ENCODE measurements at places on chromosomes 6 and 20.

DNA sequence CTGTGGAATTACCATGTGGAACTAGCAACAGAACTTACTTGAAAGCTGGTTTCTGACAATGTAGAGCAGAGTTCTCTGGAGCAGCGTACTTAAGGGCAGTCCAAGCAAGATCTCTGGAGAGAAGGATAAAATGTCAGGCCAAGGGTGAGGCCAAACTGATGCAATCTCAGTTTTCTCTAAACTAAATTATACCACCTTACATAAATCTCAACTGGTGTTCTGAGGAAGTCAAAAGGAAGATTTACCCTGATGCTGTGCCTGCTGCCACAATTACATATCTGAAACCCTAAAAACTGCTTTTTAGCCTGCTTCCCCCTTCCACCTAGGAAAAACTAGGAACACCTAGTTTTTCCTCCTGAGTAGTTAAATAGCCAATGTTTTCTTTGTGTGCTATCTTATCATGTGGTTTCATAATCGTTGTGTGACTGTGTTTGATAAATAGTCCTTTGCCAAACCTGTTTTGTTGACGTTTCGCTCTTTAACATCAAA lies 28.1 kb downstream of the NCOA7 start:
- DNase-seq: no peak

DNA sequence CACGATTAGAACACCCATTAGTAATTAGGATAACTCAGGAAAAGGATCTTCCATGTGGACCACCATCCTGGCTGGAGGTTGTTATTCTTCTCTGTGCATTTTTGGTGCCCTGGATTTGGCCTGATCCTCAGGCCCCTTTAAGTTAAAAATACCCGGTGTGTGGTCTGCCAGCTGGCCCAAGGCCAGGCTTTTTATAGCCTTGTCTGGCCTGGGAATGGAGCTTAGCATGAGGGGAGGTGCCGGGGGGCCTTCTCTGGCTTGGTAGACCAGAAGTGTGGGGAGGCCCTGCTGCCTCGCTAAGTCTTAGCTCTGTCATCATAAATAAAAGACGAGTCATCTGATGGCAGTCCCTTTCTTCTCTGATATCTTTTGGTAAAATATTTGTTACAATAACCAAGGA lies 71.4 kb downstream of the ARID1B start:
- peak; percentile 59 for DNase-seq

DNA sequence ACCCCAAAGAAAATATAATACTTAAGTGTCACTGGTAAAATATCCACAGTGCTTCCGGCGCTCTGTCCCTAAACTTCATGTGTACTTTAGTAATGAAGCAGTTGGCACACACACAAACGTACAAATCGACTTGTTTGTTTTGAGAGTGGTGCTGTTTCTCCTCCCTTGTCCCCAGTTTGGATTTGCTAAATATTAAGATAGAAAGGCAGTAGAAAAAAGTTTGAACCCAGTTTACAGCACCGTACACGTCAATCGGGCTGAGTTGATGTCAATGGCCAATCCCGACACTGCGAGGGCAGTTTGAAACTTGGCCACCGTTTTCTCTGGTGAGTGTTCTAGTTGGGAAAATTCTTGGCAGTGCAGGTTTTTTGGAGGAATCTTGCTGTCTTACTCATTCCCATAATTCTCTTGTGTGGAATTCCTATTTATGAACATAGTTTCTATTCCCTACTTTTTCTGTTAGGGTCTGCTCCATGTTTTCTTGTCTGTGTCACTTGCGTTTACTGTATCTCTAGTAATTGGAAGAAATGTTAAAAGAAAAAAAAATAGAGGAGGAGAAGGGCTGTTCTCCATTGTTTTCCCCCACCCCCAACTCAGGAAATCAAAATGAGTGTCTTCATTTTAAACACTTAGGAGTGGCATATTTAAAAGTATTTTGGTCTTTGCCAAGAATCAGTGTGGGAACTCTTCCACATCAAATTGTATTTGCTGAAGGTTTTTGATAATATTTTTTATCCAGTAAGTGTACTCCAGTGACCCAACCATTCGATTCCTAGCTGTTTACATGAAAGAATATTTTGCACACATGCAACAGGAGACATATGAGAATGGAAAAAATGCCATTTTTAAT lies 72.3 kb downstream of the OR2B2 start:
- peak; percentile 16 for DNase-seq

DNA sequence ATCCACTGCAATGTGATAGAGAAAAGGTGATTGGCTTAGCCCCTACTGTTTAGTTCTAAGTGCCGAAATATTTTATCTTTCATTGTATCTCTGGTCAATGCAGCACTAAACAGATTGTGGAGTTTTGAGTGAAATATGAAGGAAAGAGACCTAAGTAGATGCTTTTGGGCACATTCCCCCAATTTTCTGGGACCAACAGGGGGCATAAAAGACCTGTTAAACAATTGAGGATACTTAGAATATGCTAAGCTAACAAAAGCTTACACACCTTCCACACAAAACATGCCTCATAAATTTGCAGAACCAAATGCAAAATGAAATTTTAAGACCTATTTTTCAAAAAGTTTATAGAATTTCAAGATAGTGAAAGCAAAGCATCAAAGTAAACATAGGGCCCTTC lies 746.9 kb downstream of the TBC1D32 start:
- no peak for DNase-seq

- no peak for DNase-seq
These were observed 466.1 kb downstream of the CDKAL1 start for GRCh38 chr6:21000331-21000801.

- no peak for DNase-seq
These were observed 23.5 kb upstream of the MLIP start for GRCh38 chr6:54087721-54088120.

GRCh38 chr20:24873025-24873620 lies 75.9 kb upstream of the CST7 start:
- DNase-seq: no peak

DNA sequence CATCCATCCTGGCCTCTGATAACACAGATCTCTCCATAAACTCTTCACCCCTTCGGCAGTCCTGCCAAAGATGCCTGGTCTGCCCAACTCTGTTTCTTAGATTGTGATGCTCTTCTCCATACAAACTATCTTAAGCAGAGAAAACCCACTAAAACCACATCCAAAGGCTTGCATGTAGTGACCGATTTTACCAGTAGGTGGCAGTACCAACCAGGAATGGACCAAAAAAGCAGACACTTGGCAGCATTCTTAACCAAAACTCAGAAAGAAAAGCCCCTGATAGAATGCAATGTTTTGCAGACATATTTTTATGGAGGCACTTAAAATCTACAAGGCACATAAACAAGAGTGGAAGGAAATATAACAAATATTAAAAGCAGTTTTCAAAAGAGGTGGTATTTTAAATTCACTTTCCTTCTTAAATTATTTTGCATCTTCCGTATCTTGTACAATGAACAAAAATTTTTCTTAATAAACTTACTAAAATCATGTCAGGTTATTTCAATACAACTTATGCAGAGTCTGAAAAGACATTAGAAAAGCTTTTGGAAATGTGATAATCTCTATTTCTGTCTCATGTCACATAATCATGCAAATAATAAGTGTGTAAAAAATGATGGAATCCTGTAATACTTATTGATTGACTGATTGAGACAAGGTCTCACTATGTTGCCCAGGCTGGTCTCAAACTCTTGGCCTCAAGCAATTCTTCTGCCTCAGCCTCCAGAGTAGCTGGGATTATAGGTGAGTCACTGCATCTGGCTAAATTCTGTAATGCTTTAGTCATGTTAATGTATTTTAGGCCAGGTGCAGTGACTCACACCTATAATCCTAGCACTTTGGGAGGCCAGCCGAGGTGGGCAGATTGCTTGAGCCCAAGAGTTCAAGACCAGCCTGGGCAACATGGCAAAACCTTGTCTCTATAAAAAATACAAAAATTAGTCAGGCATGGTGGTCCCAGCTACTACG lies 29.4 kb downstream of the LRP11 start:
- DNase-seq: peak; percentile 69

DNA sequence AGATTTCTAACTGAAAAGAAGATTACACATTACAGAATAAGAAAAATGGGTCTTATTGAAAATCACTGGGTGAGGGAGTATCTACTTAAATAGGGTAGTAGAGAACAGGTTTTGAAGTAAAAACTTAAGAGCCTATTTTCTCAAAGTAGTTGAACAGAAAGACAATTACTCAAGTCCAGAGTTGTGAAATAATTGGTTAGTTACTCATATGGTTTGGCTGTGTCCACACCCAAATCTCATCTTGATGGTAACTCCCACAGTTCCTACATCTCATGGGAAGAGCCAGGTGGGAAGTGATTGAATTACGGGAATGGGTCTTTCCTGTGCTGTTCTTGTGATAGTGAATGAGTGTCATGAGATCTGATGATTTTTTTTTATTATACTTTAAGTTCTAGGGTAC lies 1035.3 kb upstream of the GJE1 start:
- DNase-seq: no peak

DNA sequence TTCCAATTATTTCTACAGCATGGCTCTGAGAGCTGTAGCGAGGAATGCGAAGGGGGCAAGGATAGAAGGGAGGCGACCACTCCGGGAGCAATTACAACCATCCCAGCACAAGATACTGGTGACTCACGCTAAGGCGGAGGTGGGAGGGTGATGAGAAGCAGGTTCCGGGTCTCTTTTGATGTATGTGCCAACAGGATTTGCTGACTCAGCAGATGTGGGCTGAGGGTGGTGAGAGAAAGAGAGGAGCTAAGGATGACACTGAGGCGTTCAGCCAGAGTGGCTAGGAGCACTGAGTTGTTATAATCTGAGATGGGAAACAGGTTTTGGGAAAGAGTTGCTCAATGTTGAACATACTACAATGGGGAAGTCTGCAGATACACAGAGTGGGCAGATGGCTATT lies 9.3 kb upstream of the TXNDC5 start:
- DNase-seq: no peak

DNA sequence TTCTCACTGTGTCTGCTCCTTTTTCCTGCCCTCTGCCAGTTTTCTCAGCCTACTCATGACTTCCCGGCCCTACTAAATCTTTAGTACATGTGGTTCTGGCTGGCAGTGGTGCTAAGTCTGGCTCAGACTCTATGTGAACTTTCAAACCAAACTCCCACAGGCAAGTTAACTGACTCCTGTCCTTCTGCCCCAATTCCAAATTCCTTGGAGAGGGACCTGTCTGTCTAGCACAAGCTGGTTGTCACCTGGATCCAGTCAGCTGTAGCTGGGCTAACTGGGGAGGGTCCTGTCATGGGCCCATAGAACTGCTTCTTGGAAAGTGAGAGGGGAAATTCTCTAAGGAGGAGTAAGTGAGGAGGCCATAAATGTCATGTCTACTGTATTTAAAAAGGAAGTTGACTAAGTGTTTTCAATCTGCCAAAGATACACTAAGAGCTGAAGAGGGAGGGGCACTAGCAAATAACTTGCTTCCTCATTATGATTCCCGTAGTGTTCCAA lies 240.1 kb downstream of the KCNQ5 start:
- DNase-seq: no peak

DNA sequence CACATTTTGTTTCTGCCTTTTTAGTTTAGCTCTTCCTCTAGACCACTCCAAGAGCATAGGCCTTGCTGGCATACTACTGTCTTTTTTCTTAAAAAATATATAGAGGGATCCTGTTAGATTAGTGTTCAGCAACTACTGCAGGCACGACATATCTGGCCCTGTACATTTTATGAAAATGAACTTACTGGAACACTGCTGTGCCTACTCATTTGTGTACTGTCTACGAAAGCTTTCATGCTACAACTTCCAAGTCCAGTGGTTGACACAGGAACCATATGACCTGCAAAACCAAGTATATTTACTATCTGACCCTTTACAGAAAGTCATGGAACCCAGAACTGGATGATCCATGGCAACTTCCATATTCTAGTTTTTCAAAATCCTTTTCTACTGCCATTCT lies 66.6 kb upstream of the SPTLC3 start:
- DNase-seq: no peak

DNA sequence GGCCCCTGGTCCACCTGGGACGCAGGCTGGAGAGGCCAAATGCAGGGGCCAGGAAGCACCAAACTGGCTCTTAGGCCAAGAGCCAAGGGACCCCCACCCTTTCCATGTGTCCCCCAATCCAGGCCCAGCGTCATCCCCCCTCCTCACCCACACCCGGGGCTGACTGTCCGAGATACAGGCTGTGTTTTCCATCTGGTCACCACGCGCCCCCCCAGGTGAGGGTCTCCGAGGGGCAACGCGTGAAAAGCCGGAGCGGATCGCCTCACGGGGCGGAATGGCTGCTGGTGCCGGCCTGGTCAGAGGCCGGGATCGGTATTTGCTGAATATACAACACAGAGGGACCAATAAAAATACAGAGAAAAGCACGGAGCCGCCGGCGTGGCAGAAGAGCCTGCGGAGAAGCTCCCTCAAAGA lies 5.2 kb upstream of the ABHD16B start:
- DNase-seq: no peak

- DNase-seq: no peak
These were observed 119.1 kb downstream of the GMDS start for GRCh38 chr6:2126351-2126750.

DNA sequence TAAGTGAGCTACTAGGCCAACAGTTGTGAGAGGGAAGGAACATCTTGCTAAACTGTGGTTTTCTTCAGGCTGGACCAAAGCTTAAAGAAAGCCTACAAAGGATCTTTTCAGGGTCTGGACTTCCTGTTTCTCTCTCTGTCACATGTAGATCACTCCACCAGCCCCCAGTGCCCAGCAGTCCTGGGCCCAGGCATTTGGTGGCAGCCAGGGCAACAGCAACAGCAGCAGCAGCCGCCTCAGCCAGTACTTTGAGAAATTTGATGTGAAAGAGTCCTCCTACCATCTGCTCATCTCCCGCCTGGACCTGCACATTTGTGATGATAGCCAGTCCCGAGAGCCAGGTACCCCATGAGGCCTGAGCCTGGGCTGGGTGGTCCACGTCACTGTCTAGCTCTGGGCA lies 44.1 kb downstream of the BLTP3A start:
- DNase-seq: no peak

- DNase-seq: no peak
These were observed 54.1 kb upstream of the CAP2 start for GRCh38 chr6:17339308-17339670.

DNA sequence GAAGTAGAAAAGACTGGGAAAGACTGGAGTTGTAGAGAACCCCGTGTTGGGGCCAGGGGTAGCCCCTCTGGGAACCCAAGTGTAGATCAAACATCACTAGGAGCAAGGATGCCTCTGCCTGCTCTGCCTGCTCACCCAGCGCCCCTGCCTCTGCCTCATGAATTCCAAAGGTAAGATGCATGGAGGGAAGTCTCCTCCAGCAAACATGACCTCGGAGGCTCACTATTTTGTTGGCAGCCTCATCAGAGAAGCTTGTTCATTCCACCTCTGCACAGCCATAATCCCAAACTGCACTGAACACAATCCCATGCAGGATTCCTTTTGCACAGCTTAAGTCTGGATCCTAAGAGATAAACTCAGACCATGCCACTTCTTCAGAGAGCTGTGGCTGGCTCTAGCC lies 4.9 kb downstream of the FRS3 start:
- DNase-seq: no peak

- DNase-seq: no peak
These were observed 37.4 kb upstream of the AFDN start for GRCh38 chr6:167789358-167789757.

GRCh38 chr6:143843677-143843999 lies 500 bp downstream of the LTV1 start:
- DNase-seq: no peak

Measured in HEK293T (cell line).